ENCODE measurements at places on chromosomes 1 and 21. TPM values are rescaled to one million over a fixed set of nuclear protein-coding genes. Genes with fewer than 3 reads are reported as not detected.

The GNL2 gene
- 43.4 TPM for total RNA-seq

The KRTAP11-1 gene
- not detected for total RNA-seq

The TDRD5 gene
- 0.06 TPM for total RNA-seq

The PSRC1 gene
- total RNA-seq = 25.9 TPM
